ENCODE measurements at places on chromosomes 1 and 21.

DNA sequence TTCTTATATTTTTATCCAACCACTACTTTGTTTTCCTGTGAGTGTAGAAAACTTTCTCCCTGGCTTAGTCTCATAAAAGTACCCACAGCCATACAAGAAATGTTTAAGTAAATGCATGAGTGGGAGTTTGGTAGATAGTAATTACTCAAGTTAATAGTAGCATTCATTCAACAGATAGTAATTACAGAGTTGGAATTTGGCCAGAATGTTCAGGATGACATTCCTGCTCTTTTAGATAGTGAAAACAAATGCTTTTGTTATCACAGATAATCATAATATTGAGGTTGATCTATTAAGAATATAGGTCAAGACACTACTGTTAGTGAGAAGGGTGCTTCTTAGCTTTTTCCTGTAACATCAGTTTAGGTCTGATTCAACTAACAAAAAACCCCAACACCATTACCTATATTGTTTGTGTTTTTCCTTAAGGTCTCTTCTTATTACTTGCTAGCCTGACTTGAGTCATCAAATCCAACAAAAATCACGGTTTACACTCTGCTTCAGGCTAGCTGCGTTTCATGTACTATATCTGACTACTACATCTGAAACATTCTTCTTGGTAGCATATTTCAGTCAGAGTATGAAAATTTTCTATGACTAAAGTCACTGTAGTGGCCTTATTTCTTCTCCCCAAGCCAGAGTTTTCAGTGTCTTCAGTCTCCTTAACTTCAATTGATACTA, 163.7 kb downstream of the HS2ST1 start:
- DNase-seq: no peak

DNA sequence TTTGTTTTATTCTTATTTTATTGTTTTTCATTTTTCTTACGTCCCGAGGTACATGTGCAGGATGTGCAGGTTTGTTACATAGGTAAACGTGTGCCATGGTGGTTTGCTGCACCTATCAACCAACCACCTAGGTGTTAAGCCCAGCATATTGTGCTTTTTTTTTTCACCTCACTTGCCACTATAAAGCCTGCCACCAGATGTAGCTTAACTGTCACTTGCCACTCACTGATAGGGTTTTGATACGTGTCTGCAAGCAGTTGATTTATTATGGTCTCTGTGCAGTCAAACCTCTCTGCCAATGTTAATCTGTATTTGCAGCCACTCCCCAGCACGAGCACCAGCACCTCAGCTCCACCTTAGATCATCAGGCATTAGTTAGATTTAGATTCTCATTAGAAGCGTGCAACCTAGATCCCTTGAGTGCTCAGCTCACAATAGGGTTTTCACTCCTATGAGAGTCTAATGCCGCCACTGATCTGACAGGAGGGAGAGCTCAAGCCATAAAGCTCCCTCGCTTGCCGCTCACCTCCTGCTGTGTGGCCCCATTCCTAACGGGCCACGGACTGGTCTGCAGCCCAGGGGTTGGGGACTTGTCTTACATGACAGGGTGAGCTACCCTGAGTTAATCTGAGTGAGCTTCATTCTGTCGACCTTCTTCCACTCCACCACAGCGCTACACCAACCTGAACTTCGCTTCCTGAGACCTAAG, 17.9 kb upstream of the ABCG1 start:
- DNase-seq: no peak

DNA sequence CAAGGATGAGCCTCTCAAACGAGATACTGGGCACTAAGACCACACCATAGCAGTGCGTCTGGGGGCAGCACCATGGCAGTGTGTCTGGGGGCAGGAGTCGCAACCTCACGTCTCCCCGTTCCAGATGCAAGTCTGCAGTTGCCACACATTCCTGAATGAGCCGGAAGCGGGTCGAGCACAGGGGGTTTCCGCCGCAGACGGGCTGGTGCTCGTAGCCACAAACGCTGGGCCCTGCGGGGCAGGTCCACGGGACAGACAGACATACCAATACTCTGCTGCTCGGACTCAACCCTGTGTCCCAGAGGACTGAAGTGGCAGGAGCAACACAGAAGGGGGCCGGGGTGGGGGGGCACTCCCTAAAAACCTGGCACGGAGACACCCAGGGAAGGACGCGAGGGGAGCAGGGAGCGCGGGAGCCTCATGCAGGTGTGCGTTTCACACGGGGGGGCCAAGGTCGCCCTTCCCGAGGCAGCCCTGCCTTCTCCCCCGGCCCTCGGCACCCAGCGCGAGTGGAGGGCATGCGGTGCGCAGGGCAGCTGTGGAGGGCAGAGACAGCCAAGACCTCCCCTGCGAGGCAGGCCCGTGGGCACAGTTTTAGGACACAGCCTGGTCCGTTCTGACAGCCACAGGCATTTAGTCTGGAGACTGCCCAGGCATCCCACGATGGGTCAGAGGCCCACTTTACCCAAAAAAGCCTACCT, 24.5 kb downstream of the PTTG1IP start:
- DNase-seq: no peak

DNA sequence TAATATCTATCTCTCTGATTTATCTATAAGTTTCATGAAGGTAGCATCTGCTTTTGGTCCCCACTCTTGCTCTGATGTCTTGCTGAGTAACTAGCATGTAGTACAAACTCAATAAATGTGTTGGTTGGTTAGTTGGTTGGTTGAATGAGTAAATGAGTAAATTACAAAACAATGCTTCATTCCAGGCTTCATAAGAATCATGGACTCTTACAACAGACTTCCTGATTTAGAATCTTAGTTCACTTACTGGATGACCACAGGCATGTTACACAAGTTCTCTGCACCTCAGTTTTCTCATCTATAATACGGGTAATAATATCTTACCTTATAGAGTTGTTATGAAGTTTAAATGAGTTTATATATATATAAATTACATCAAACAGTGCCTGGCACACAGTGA, 98.6 kb downstream of the ZNF281 start:
- DNase-seq: no peak

DNA sequence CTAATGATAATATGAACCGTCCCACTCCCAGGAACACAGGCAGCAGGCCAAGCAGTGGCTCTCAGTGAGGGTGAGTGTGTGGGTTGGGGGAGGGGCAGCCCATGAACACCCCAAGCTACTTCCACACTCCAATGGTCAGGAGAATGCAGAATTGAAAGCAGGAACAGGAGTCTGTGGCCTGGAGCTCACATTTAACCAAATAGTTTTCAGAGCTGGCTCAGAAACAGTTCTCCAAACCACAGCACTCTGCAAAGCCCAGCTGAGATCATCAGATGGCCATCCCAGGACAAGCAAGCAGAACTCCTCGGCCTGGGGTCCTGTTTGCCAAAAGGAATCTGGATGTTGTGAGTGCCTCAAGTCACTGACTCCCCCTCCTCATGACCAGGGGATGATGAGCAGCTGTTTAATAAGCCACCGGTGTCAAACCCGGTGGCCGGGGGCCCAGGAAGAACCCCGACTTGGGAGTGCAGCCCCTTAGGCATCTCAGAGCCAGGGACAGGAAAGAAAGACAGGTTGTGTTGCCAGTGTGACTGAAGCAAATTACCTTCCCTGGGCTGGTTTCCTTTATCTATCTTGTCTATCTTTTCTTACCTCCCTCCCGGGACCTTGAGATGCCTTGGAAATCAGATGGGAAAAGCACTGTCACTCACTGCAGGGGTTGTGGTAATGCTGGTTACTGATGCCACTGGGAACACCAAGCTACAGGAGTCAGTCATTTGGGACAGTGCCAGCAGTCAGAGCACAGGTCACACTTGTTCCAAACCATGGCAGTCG, 20.4 kb downstream of the DEGS1 start:
- DNase-seq: peak; percentile 18

DNA sequence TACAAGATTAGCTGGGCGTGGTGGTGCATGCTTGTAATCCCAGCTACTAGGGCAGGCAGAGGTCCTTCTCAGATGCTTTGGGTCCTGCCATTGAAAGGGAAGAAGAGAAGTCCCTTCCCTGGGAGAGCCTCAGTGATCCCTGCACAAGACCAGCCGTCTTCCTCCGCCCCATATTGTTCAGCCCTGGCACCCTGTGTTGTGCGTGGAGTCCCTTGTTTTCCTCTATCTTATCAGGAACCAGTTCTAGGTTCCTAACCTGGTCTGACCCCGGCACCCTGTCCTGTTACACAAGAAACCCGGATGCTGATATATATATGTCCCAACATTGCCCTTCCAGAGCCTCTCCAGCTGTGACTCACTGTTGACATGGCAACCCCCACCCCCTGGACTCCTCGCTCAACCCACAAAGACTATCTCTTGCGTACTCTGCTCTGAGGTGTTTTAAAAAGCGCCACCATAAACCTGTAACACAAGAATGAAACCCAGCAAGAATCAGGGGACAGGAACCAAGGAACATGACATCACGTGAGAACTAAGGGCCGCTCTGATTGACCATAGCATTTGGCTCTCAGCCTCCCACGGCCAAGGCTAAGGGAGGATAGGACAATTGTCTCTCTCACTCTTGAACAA, 4.8 kb downstream of the MX2 start:
- DNase-seq: no peak

- DNase-seq: no peak
These were observed 23.4 kb downstream of the C8A start for GRCh38 chr1:56877973-56878372.

GRCh38 chr1:171841931-171842761, 848 bp downstream of the DNM3 start:
- DNase-seq: peak; percentile 39

GRCh38 chr1:117146575-117147340, 25.2 kb upstream of the TRIM45 start:
- DNase-seq: no peak

GRCh38 chr1:203626910-203627246, 246 bp downstream of the ATP2B4 start:
- no peak for DNase-seq

GRCh38 chr1:226185141-226186036, 1.2 kb downstream of the ACBD3 start:
- no peak for DNase-seq

DNA sequence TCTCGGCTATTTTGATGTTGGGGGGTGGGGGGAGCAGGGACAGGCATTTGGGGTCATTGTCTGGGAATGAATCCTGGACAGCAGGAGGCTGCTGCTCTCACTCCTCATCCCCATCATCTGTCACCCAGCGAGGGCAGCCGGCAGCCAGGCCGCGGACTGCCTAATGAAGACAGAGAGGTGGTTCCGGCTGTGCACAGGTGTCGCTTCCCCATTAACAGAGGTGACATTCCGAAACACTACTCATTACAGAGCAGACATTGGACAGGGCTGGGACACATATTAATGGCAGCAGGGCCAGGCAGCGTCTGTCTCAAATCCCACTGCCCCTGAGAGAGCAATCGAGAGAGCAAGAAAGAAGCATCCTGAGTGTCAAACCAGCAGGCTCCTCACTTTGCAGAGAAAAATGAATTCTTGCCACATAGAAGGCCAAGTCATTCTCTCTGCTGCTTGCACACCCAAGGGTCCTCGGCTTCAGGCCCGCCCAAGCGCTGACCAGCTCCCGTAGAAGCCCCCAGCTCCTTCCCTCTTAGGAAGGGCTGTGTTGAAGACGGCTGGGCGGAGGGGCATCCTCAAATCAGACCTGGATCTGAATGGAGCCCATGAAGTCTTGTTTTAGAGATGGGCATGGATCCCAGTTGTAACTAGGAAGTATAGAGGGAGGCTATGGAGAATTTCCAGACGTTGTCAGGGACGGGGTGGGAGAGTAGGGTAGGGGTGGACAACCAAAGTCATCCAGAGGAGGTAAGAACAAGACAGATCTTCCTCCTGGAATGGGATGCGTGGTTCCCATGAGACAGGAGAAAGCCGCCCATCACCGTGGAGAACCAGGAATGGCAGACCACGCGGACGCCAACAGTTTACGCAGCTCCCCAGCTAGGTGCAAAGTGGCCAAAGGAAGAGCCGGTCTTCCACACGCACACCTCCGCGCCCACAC, 8.2 kb upstream of the LEMD1 start:
- no peak for DNase-seq

DNA sequence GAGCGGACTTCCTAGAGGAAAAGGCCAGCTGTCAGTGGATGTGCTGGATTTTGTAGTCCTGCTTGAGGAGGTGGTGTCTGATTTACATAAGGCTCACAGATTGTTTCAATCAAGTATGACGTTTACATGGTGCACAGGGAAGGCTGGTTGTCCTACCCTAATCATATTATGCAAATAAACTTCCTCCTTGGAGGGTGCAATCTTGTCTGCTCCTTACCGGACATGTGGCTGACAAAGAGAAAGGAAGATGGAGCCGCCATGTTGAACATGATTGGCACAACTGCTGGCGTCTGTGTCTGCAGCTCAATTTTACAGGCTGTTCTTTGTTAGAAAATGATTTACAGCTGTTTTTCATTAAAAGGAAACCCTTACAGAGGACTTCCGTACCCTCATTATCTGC, 1656.1 kb downstream of the KCNT2 start:
- DNase-seq: no peak

DNA sequence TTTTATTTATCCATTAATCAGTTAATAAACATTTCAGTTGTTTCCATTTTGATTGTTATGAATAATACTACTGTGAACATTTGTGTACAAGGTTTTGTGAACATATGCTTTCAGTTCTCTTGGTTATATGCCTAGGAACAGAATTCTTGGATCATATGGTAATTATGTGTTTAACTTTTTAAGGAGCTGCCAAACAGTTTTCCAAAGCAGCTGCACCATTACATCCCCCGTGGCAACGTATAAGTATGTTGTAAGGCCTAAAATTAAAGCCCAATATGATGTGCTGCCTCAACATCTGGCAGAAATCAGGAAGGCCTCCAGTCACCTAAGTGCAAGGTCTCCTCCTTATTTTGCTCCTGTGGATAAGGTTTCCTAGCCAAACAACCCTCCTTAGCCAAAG, 235.6 kb upstream of the CACYBP start:
- DNase-seq: no peak

DNA sequence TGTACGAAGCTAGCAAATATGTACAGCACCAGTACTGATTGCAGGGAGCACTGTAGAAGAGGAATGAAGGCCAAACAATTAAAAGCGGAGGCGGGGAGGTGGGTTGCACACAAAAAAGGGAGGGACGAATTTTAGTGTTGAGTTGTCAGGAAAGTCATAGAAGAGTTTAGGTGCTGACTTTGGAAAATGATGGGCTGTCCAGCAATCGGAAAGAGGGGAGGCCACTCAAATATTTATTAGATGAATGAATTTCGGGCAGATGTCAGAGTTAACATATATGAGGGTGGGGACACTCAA, 537 bp upstream of the ANKRD13C start:
- DNase-seq: no peak

GRCh38 chr1:164576291-164577271, 17.6 kb downstream of the PBX1 start:
- no peak for DNase-seq

DNA sequence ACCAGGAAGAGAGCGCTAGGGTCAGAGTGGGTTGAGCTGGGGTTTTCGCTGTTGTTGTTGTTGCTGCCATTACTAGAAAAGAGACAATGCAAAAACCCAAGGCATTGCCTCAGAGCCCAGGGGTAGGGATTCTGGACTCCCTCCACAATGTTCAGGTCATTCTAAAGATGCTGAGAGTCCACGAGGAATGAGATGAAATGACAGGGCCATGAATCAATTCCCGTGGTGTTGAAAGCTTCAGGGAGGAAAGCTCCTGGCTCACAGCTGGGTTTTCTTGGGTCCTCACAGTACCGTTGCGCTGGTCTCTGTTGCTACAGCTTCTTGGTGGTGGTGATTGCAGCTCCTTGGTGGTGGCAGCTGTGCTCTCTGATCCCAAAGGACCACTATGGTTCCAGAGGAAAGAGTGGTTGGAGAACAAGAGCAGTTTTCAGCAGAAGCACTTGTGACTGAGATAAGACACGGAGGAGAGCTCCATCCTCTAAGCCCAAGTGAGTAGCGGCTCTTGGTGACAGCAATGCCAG, 58.2 kb downstream of the ETS2 start:
- no peak for DNase-seq

GRCh38 chr1:158485455-158485854, 13.4 kb downstream of the OR10R2 start:
- DNase-seq: no peak
